ENCODE measurements at places on chromosomes 5 and 9.

GRCh38 chr5:180636403-180637075, 12.9 kb downstream of the FLT4 start:
- DNase-seq: no peak

DNA sequence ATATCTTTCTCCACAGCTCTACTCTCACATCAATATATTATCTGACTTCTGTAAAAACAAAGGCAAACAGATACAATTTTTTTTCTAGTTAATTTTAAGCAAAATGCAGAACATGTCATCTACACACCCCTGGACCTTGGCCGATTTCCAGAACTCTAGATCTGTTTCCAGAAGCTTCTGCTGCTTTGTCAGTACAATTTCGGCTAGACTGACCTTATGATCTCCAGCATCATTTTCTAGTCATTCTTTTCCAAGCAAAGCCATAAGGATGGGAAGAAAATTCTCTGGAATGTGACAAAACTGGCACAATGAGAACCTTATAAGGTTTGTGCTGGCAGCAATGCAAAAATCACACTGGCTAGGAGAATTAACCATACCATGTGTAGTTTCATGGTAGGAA, 132.8 kb upstream of the MPDZ start:
- peak; percentile 48 for DNase-seq

GRCh38 chr9:114065304-114065703, 12.8 kb downstream of the AMBP start:
- DNase-seq: no peak

GRCh38 chr5:120539471-120539870, 75.4 kb downstream of the PRR16 start:
- no peak for DNase-seq

GRCh38 chr5:41736641-41737040, 133.6 kb downstream of the OXCT1 start:
- DNase-seq: no peak

DNA sequence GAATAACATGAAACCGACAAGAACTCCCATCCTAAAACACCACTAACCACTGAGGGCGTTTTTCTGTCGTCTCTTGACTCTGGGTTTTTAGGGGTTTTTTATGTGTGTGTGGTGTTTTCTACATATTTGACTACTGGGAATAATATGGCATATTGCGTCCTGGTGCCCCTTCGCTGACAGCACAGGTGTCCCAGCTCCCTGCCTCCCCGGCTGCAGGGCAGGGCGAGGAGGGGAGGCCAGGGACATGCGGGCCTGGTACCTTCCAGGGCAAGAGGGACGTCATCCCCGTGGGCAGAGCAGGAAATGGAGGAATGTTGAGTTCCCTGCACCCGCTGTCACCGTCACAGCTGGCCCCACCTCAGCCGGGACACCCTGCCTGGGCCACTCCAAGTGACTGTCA, 34.8 kb downstream of the VAV2 start:
- DNase-seq: no peak

DNA sequence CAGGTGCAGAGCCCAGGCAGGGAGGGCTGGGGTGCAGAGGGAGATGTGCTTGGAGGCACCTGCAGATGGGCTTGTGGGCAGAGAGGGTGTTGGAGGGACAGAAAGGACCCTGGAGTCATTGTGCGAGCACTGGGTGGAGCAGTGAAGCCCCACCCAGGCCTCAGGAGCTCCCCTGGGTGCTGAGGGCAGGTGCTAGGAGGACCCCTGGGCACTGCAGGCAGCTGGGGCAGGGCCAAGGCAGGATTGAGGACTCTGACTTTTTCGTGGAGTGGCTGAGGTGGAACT, 10.3 kb upstream of the SLC6A18 start:
- no peak for DNase-seq

- DNase-seq: no peak
These were observed 8.6 kb downstream of the MLANA start for GRCh38 chr9:5899292-5899691.

DNA sequence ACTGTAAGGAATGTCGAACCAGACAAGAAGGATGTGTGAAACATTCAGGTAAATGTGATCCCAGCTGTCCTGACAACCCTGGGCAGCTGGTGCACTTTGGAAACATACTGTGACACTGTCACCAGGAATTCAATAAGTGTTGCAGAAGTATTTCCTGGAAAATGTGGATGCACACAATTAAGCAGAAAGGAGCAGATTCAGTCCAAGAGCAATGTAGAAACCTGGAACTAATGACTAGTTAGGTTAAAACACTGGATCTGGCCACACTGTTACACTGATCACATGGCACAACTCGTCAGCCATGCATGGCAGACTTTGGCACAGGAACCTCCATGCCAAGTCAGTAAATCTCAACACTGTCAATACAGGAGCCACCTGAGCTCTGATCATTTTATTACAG, 109.0 kb downstream of the FAM174A start:
- DNase-seq: no peak

- DNase-seq: no peak
These were observed 58.3 kb upstream of the CPEB4 start for GRCh38 chr5:173829826-173830225.

GRCh38 chr5:89703817-89704216, 705.7 kb downstream of the CETN3 start:
- peak; percentile 23 for DNase-seq

DNA sequence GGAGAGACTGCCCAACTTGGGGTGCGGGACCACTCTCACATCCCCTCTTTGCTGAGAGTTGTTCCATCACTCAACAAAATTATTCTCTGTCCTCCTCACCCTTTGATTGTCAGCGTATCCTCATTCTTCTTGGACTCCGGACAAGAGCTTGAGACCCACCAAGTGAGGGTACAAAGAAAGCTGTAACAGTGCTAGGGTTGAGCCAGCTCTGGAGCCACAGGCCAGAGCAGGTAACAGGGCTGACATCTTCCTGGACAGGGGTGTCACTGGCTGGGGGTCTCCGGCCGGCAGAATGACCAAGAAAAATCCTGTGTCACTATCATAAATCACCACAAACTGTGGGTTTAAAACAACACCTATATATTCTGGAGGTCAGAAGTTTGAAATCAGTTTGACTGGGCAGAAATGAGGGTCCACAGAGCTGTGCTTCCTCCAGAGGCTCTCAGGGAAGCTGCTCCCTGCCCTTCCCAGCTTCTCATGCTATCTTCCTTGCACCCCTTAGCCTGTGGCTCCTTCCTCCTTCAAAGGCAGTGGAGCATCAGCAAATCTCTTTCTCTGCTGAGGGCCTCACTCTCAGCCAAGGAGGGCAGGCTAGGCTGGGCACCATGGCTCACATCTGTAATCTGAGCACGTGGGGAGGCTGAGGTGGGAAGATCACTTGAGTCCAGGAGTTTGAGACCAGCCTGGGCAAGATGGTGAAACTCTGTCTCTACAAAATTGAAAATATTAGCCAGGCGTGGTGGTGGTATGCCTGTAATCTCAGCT, 4.1 kb upstream of the BBLN start:
- no peak for DNase-seq

- DNase-seq: peak; percentile 70
These were observed 180.9 kb downstream of the ESM1 start for GRCh38 chr5:54804521-54804920.

DNA sequence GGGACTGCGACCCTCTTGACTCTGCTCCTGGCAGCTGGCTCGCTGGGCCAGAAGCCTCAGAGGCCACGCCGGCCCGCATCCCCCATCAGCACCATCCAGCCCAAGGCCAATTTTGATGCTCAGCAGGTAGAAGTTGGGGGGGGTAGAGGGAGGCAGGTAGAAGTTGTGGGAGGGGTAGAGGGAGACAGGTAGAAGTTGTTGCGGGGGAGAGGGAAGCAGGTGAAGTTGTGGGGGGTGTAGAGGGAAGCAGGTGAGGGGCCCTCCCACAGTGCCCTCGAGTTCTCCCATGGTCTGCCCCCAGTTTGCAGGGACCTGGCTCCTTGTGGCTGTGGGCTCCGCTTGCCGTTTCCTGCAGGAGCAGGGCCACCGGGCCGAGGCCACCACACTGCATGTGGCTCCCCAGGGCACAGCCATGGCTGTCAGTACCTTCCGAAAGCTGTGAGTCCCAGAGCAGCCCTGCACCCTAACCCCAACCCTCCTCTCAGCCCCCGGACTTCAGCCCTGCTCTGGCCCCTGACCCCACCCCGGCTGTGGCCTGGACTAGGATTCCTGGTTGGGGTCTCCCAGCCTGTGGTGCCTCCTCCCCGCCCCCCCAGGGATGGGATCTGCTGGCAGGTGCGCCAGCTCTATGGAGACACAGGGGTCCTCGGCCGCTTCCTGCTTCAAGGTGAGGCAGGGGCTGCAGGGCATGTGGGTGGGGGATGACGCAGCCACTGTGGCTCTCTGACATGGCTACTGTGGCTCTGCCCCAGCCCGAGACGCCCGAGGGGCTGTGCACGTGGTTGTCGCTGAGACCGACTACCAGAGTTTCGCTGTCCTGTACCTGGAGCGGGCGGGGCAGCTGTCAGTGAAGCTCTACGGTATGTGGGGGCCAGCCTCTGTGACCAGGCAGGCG, 537 bp downstream of the C8G start:
- no peak for DNase-seq

DNA sequence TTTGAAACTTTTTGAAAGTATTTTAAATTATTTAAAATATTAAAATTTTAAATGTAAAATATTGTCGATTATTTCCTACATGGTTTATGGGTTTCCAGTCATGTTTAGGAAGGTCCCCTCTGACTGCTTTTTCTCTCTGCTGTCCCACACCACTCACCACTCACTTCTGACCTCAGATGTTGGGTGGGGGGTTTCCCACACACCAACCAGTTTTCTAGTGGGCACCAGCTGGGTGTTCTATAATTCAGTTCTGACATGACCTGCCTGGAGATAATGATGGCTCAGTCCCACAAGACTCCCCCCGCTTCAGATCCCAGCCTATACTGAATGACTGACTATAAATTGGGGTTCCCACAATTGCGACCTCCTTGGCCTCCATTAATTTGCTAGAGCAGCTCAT, 310.4 kb downstream of the GADD45G start:
- DNase-seq: no peak

GRCh38 chr9:105305856-105306255, 61.4 kb downstream of the SLC44A1 start:
- no peak for DNase-seq

GRCh38 chr5:85173469-85173868, 788.8 kb upstream of the EDIL3 start:
- no peak for DNase-seq

DNA sequence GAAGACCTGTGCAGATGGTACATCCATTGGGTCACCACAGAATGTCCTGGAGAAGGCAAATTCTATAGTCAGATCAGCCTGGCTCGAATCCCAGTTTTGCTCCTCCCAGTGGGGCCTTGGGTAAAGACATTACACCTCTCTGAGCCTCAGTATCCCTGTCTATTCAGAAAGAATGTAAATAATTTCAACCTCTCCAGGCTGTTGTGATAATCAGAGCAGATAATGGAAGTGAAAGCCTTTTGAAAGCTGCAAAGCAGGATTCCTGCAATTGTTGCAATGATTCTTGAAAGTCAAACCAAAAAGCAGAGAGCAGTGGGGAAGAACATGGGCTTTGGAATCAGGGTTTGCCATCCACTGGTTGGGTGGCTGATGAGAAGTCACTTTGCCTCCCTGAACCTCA, 63.2 kb downstream of the LHX2 start:
- no peak for DNase-seq

- DNase-seq: peak; percentile 69
These were observed 19.9 kb downstream of the ABITRAM start for GRCh38 chr9:108953983-108954574.

DNA sequence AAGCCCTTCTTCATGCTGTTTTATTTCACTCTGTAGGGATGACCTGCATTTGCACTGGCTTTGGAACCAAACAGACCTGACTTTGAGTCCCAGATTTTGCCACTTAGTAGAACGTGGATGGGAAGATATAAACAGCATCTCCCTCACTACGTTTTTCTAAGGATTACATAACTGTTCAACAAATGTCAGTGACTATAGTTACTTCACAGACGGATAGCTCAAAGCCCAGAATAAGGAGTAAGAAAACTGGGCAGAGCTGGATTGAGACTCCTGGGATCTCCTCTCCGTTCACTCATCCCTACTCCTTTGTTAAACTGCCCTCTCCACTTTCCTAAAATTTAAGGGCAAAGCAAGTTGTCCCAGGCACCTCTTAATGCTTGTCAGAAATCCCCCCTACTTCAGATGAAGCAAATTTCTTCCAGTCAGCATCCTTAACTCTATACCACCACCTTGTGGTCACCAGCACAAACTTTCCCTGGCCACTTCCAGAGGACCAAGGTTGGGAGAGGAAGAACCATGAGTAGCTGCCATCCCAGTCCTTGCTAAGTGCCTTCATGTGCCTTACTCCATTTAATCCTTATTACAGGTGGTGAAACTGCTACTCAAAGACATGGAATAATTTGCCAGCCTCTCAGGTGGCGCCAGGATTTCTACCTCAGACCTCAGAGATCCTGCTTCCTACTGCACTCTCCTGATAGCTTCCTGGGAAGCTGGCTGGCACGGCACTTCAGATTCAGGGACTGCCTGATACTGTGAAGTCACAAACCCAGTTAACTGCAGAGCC, 38.4 kb downstream of the EGR1 start:
- peak; percentile 77 for DNase-seq

GRCh38 chr9:84935528-84936117, 266.1 kb downstream of the NTRK2 start:
- DNase-seq: no peak

DNA sequence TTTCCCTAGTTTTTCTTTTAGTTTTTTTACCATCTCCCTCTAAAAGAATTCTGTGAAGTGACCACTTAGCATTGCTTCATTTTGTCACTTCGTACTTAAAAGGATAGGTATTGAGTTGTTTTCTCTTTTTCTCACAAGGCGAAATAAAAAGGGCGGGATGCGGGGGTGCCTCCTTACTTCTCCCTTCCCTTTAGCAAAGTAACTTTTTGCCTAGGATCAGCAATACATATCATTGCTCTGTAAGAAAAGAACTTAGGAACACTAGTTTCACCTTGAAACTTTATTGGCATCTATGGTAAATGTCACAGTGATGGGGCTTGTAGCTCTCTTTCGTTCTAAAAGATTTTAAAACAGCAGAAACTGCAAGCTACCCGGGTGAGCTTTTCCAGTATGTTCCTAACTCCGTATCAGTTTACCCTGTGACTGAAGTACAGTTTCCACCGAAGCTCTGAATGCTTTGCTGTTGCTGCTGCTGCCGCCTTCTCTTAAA, 4.1 kb downstream of the PRDM6 start:
- no peak for DNase-seq

DNA sequence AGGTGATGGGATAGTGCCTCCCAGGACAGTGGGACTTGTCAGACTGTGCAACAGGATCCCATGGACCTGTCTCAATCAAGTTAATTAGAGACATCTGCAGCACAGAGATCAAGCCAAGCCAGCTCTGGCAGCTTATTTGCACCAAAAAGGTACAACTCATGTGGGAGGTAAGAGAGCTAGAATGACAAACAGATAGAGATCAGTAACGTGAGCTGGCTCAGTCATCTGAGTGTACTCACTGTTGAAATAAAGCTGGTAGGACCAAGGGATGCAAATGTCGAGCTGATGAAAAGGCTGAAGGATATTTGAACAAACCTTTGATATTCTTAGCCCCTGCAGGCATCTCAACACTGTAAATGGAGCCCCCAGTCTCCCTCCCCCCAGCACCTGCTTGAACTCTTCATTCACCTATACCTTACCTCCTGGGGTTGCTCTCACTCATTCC, 198.1 kb downstream of the EFNA5 start:
- no peak for DNase-seq

- peak; percentile 30 for DNase-seq
These were observed 109.8 kb downstream of the NR6A1 start for GRCh38 chr9:124661271-124661670.

- peak; percentile 41 for DNase-seq
These were observed 225.8 kb downstream of the FANCC start for GRCh38 chr9:95091601-95092261.
